ENCODE measurements at places on chromosomes 2 and 18.

- no peak overlapping the region for H3K27ac ChIP-seq
- no peaks in the 10 kb centered on the region for H3K4me1 ChIP-seq
- no peaks in the 10 kb centered on the region for H3K36me3 ChIP-seq
- no peaks in the 10 kb centered on the region for H3K27me3 ChIP-seq
- H3K4me3 ChIP-seq: no peak overlapping the region
These were observed 348.9 kb downstream of the OSR1 start for GRCh38 chr2:19009510-19009909.

DNA sequence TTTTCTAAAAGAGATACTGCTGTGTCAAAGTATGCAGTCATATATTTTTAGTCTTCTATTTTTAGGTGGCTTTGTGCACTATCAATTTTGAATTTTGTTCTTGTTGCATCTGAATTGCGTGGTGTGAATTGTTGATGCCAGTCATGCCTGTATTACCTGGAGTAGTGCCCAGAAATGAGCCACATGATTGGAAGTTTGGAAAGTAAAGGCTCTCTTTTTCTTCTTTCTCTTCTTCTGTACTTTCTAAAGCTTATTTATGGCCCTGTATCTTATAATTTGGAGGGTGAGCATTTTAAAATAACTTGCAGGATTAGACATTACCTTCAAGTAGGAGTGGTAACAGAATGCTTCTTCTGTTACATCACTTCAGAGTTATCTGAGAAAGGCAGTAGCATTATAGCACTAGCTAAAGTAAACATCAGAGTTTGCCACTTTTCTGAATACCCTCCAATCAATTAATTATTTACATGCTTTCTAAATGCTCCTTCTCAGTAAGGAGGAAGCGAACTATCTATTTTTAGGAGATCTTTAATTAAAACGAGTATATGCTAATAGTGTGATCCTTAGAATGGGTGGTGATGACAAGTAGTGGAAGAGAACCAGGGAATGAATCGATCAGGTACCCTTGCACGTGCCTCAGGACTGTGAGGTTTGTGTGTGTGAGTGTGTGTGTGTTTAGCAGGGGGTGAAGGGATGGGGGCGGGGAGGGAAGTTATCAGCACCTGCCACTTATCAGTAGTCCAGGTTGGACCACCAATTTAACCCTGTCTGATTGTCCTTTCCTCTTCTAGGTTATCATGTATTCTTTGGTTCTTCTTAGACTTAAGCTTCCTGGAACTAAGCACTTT, 112.5 kb downstream of the MAP3K20 start:
- peaks cover 3% of the 10 kb centered on the region for H3K36me3 ChIP-seq
- H3K4me3 ChIP-seq: no peak overlapping the region
- no peak for DNase-seq
- H3K27ac ChIP-seq: no peak overlapping the region
- H3K4me1 ChIP-seq: no peaks in the 10 kb centered on the region
- no peaks in the 10 kb centered on the region for H3K27me3 ChIP-seq

GRCh38 chr2:238717084-238717483, 130.8 kb upstream of the TWIST2 start:
- H3K4me3 ChIP-seq: no peak overlapping the region
- H3K27ac ChIP-seq: no peak overlapping the region
- no peak for DNase-seq
- H3K4me1 ChIP-seq: peaks cover 4% of the 10 kb centered on the region
- H3K36me3 ChIP-seq: no peaks in the 10 kb centered on the region
- H3K27me3 ChIP-seq: peaks cover 9% of the 10 kb centered on the region

GRCh38 chr2:222283634-222284033, 15.2 kb downstream of the PAX3 start:
- no peak for DNase-seq
- no peaks in the 10 kb centered on the region for H3K4me1 ChIP-seq
- H3K27me3 ChIP-seq: peaks cover 54% of the 10 kb centered on the region
- no peaks in the 10 kb centered on the region for H3K36me3 ChIP-seq
- no peak overlapping the region for H3K4me3 ChIP-seq

- no peak overlapping the region for H3K4me3 ChIP-seq
- H3K27me3 ChIP-seq: no peaks in the 10 kb centered on the region
- H3K36me3 ChIP-seq: peaks cover 23% of the 10 kb centered on the region
- H3K4me1 ChIP-seq: peaks cover 9% of the 10 kb centered on the region
- no peak for DNase-seq
- H3K27ac ChIP-seq: no peak overlapping the region
These were observed 3.2 kb downstream of the RALBP1 start for GRCh38 chr18:9478545-9478944.
